ENCODE measurements at places on chromosomes 16 and 17.

DNA sequence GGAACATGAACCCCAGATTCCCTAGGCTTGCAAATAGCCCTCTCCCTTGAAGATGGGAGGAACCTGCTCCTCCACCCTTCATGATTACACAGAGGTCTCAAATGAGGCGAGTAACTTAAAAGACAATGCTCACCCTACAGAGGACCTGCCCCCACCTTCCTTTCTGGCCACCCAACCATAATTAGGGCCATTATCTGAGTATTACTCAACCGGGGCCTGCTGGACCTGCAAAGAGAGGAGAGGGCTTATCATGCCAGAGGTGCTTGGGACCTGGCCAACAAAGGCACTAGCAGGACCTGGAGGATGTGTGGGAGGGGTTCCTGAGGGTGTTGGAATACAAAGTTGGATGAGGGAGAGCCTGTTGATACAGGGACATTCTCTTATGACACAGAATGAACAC lies 42.4 kb downstream of the RNF157 start:
- DNase-seq: no peak

- DNase-seq: no peak
These were observed 21.4 kb downstream of the NTAN1 start for GRCh38 chr16:15034266-15035162.

DNA sequence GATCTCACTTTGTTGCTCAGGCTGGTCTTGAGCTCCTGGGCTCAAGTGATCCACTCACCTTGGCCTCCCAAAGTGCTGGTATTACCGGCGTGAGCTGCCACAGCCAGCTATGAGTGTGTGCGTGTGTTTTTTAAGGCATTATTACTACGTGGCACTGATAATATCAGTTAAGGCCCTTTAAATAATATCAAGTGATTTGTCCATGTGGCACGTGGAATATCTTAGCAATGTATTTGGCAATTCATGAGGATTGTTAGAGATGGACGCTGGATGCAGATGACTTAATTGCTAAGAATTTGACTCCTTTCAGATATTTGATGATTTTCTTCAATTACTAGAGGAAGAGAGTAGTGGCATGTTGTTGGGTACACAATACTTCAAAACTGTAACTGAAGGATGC lies 25.5 kb upstream of the PMP22 start:
- DNase-seq: no peak

DNA sequence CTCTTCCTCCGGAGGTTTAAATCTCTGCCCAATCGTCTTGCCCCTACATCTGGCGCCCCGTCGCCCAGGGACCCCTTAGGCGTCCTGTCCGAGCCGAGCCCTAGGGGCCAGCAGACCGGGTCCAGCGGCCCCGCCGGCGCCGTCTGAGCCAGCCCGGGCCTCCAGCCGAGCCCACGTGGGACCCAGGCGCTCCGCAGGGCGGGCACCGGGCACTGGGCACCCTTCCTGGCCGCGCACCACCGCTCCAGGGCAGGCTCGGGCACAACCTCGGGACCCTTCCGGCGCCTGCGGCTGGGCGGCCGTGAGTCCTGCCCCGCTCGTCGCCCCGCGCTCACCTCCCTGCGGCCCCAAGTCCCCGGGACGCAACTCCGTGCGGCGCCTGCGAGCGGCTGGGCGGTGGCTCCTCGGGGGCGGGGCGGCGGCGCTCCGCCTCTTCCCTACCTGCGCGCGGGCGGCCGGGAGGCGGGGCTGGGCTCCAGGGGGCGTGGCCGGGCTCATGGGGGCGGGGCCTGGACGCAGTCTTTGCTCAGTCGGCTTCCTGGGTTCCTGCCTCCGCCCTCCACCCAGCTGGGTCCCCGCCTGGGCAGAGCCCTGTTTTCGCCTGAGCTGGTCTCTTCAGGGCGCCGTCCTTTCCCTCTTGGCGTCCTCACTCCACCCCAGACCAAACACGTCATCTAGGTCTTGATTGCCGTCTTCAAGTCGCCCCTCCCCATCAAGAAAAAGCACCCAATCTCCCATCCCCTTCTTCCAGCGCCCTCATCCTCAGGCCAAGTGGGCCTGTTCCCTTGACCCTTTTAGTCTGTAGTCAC lies at the start of gene RHBDF2:
Gene RHBDF2, minus strand, starts transcription at position 406 of the 809 bp plus-strand sequence. CDS start 19,899 bp downstream, outside the sequence.
- peak; percentile 92 for DNase-seq

- no peak for DNase-seq
These were observed 1.6 kb downstream of the VAT1L start for GRCh38 chr16:77790009-77790372.

GRCh38 chr17:7313890-7314718 lies 1.1 kb downstream of the GPS2 start:
- DNase-seq: no peak

- peak; percentile 76 for DNase-seq
These were observed 23.1 kb downstream of the LAT start for GRCh38 chr16:29007730-29008593.

DNA sequence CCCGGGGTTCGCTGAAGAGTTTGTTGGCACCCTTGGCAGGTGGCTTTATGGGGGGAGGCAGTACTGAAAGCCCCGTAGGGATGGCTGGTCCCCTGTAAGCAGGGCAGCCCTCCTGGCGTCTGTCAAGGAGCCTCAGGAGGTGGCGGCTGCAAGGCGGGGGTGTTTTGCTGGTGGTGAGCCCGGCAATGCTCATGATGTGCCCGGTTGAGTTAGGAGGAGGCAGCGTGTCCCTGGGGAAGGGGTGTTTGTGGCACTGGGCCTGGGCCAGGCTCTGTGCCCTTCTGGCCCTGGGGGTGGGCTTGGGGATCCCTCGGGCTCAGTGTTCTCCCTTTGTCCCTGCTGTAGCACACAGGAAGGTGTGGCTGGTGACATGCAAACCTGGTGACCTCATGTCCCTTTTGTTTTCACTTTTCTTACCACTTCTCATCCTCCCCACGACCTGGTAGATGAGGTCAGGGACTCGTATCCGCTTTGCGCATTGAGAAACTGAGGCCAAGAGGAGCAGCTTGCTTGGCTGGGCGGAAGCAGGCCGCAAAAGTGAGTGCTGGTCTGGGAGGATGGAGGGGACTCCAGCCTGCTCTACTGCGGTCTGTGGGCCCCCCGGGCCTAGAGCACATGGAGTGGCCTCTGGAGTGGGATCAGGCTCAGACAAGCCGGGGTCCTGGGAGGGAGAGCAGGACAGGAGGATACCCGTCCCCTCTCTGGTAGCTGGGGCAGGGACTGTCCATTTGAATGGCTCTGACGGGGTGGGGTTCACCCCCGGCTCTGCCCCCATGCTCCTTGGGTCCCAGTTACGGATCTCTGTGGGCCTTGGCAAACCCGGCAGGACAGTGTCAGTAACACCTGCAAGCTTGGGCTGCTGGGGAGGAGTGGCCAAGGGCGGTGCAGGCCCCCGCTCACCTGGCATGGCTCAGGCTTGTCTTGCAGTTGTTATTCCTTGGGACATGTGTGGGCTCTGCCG lies 2.2 kb downstream of the SNN start:
- no peak for DNase-seq

- DNase-seq: peak; percentile 86
These were observed at the start of gene KANSL1 for GRCh38 chr17:46193151-46193625. TSS of gene KANSL1 (minus strand) at chr17:46193429. CDS start at chr17:46172143, 21,286 bp downstream.

DNA sequence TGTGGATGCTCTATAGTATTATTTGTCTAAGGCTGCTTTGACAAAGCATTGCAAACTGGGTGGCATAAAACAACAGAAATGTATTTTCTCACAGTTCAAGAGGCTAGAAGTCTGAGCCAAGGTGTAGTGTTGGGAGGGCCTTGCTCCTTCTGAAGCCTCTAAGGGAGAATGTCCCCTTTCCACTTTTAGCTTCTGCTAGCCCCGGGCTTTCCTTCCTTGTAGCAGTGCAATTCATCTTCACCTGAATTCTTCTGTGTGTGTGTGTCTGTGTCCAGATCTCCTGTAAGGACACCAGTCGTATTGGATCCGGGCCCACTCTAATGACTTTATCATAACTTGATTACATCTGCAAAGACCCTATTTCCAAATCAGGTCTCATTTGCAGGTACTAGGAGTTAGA lies 18.1 kb downstream of the KCNJ16 start:
- DNase-seq: no peak

GRCh38 chr17:21030375-21030774 lies 12.4 kb downstream of the USP22 start:
- no peak for DNase-seq

All from stimulated activated CD8-positive, alpha-beta memory T cell treated with anti-CD3 and anti-CD28 coated beads, Interleukin-15, amount 100 ng/mL, for 48 hours (primary cell).